Activated CD4-positive, alpha-beta T cell treated with anti-CD3 and anti-CD28 coated beads, Interleukin-2, amount 50 U/mL, for 24 hours (primary cell): ENCODE measurements at places on chromosomes 12 and 14.

GRCh38 chr12:47021298-47021697 lies 58.1 kb upstream of the PCED1B start:
- DNase-seq = peak; percentile 35

DNA sequence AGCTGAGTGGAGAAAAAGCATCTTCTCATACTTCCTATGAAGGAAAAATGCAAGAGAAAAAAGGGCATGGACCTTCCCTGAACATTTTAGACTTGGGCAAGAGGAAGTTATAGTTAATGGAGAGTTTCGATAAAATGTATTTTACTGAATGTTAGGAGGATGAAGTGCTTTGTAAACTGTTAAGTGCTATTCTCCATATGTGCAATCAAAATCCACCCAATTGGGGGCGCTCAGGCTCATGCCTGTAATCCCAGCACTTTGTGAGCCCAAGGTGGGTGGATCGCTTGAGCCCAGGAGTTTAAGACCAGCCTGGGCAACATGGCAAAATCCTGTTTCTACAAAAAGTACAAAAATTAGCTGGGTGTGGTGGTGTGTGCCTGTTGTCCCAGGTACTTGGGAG lies 1.9 kb upstream of the CNPY2 start:
- no peak for DNase-seq

GRCh38 chr12:126770188-126770587 lies 1496.8 kb upstream of the TMEM132C start:
- DNase-seq = no peak

DNA sequence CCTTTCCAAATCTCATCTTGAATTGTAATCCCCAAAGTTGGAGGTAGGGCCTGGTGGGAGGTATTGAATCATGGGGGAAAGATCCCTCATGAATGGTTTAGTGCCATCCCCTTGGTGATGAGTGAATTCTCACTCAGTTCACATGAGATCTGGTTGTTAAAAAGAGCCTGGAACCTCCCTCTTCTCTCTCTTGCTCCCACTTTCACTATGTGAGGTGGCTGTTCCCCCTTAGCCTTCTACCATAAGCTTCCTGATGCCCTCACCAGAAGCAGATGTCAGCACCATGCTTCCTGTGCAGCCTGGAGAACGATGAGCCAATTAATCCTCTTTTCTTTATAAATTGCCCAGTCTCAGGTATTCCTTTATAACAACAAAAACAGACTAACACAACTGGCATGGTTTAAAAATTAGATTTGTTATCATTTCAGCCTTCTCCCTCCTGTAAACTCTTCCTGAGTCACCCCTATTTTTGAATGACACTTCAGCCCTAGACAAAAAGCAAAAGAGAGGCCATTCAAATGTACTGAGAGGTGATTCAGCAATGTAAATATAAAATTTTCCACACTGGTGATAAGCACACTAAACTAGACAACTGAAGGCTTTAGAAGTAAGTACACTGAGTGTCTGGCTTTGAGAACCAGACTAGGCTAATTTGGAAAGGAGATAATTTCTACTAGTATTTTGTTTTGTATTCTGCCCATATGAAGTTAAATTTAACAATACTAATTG lies 212.1 kb upstream of the ABCD2 start:
- no peak for DNase-seq

GRCh38 chr14:22594156-22594716 lies 3.9 kb upstream of the ABHD4 start:
- DNase-seq = no peak

DNA sequence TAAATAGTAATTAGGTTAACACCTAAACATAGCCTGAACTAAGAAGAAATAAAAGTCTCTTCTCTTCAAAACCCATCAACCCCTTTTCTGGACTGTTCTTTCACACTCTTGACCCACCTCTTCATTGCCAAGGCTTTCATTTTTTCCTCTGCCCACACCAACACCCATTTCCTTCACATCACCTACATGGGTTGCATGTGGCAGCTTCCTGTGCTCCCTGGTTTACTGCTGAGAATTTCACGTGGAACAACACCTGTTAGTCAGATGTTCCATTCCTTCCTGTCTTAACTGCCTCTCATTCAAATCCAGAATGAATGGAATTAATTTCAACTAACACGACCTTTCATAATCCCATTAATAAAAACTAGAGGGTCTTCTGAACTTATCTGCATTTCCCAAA lies 157.3 kb downstream of the BCAT1 start:
- DNase-seq = no peak
